Calu3 (cell line): ENCODE measurements at places on chromosomes 6 and 20. TPM values are rescaled to one million over a fixed set of nuclear protein-coding genes. Genes with fewer than 3 reads are reported as not detected.

CST2 gene
- not detected in 2 replicates for total RNA-seq

SUPT3H gene
- 7.0 and 10.3 TPM in 2 replicates for total RNA-seq

SLA2 gene
- not detected in 2 replicates for total RNA-seq

PRICKLE4 gene
- 6.4 and 7.1 TPM in 2 replicates for total RNA-seq

BTNL2 gene
- not detected in 2 replicates for total RNA-seq

RSPO3 gene
- not detected in 2 replicates for total RNA-seq

SPDEF gene
- 6.3 and 7.9 TPM in 2 replicates for total RNA-seq

GMEB2 gene
- 18.6 and 18.8 TPM in 2 replicates for total RNA-seq

VSX1 gene
- total RNA-seq, result not detected in 2 replicates

CGA gene
- not detected in 2 replicates for total RNA-seq

ANKRD66 gene
- not detected in 2 replicates for total RNA-seq

PHACTR1 gene
- total RNA-seq, result 0.21 TPM in 1 of 2 replicates, not detected in the other

GPX6 gene
- total RNA-seq, result not detected in 2 replicates

RBBP8NL gene
- 6.2 and 6.4 TPM in 2 replicates for total RNA-seq

TGIF2 gene
- total RNA-seq, result 39.4 and 48.9 TPM in 2 replicates
